ENCODE measurements at places on chromosomes 12 and 14. TPM values are rescaled to one million over a fixed set of nuclear protein-coding genes. Genes with fewer than 3 reads are reported as not detected.

DNA sequence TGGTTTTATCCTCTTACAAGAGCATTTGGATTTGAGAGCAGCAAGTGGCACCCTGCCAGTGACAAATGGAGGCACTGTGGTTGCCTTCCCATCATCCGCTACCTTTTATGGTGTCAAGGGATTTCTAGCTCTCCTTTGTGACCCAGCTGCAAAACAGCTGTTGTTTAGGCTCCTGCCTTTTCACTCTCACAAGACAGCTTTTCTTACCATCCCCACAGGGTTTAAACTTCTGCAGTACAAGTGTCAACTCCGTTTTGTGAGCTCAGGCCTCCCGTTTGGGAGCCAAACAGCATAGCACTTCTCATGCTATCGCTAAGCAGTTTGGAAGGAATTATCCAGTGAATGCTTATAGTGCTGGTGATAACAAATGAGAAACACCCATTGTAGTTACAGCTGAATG is 331.4 kb downstream of the TMTC2 start:
- DNase-seq, result peak; percentile 22

- DNase-seq, result no peak
Measured at GRCh38 chr12:48969833-48970701, 1.5 kb downstream of the WNT10B start.

DNA sequence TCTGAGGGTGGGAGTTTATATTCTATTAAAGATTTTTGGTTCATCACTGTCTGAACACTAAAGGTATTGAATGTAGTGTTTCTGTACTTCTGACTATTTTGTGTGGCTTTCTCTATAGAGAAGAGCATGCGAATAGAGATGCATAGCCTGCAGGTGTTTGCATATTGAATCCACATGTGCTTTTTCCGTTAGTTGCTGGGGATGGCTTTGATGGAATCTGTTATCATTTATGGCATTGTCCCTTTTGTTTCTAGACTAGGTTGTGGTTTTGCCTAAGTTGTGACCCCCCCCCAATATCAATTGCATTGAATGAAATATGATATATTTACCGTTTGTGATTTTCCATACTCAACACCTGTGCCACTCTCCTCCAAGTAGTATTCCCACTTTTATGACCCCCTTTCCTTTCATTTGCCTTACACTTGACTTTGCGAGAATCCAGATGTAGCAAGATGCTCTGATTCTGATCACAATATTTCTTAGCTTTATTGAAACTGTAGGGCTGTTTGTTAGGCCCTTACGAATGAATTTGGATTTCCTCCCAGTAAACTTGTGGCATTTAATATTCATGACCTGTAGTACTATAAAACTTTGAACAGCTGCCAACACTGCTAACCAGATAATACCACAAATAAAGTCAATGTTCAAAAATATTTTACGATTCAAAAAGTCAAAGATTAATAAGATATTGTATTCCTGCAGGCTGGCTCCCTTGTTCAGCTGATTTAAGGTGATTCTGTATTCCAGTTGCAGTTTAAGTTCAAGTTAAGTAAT is 176.4 kb downstream of the TMTC2 start:
- DNase-seq, result no peak

Gene CTSG
- total RNA-seq, result 3.2 TPM
